Left renal cortex interstitium (tissue), 4 donors: ENCODE measurements at places on chromosomes 11 and 22.

GRCh38 chr11:1548221-1549070 is 23.6 kb downstream of the DUSP8 start:
- no peak for DNase-seq

GRCh38 chr11:44171518-44171917 is 76.0 kb downstream of the EXT2 start:
- no peak for DNase-seq

DNA sequence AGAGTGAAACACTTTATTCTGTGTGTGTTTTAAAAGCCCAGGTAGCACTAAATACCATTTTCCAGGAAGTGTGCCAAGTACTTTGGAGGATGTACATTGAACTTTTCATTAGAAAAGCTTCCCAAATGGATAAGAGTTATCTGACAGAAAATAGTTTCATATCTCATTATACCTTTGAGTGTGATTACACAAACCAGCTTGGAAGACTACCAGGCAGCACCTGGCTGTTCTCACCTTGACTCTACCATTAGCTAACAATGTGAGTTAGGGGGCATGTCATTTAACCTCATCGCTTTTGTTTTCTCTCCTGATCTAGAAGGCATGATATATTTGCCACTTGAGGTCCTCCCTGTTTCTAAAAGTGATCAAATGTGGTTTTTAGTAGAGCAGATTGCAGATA is 50.2 kb downstream of the GRM5 start:
- DNase-seq = no peak

DNA sequence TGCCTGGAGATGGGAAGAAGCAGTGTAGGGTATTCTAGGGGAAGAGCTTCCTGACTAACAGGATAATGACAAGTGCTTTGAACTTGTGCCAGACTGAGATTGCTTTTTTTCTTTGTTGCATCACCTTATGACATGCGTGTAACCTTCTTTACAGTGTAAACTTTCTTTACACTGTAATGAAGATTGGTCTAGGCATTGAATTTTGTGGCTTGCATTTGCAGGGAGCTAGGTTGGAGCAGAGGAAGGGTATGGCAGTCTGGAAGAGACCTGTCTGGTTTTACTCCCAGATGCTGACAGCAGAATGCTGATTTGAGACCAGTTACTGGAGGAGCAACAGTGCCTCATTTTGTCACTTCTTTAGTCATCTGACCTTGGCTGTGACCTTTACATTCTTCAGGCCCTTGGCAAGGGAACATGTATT is 5.6 kb downstream of the DDB2 start:
- DNase-seq = no peak

GRCh38 chr11:123143476-123143875 is 51.6 kb downstream of the CLMP start:
- no peak for DNase-seq

DNA sequence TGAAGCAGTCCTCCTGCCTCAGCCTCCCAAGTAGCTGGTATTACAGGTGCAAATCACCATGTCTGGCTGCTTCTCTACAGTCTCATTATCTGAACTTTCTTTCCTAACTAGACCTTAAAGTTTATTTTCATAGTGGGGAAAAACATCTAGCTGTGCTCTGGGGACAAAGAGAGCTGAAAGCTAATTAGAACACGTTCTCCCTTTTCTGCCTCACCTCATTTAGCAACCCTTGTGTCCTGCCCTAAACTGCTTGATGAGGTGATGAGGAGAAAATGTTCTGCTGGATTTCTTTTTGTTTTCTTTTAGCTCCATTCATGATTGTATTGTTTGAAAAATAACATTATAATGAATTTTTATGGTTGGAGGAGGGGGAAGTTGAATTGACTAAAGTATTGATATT is 84.7 kb downstream of the YAP1 start:
- DNase-seq = no peak

- DNase-seq = no peak
Observed at GRCh38 chr22:34973016-34973415, 92.9 kb upstream of the ISX start.

DNA sequence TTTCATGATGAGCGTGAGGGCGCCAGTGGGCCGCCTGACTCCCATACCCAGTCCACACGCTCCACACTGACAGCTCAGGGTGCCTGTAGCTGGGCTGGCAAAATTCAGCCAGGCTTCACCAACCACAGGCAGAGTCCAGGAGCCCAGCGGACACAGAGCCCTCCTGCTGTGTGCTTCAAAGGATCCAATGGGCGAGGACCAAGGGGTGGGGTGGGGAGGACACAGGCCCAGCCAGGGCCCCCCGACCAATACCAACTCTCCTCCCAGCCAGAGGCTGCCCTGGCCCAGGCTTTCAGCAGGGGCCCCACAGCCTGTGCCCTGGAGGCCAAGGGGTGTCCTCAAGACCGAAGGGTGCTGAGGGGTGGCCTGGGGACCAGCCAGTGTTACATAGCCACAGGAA is 336.1 kb downstream of the CTTN start:
- DNase-seq = no peak

DNA sequence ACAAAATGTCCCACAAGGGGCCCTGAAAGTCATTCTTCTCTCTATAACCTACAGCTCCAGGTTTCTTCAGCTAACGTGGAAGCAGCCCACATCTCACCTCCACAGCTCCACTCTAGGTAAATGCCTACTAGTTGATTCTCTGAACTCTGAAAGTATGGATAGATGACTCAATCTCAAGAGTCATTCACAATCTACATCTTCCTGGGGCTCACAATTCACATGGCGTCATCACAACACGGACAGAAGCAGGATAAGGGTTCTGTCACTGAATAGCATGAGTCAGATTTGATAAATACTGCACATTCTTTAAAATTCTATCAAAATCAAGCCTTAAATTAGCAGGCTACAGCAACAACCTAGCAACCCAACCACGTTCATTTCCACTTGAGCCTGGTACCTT is 96.3 kb downstream of the PLEKHA7 start:
- no peak for DNase-seq

DNA sequence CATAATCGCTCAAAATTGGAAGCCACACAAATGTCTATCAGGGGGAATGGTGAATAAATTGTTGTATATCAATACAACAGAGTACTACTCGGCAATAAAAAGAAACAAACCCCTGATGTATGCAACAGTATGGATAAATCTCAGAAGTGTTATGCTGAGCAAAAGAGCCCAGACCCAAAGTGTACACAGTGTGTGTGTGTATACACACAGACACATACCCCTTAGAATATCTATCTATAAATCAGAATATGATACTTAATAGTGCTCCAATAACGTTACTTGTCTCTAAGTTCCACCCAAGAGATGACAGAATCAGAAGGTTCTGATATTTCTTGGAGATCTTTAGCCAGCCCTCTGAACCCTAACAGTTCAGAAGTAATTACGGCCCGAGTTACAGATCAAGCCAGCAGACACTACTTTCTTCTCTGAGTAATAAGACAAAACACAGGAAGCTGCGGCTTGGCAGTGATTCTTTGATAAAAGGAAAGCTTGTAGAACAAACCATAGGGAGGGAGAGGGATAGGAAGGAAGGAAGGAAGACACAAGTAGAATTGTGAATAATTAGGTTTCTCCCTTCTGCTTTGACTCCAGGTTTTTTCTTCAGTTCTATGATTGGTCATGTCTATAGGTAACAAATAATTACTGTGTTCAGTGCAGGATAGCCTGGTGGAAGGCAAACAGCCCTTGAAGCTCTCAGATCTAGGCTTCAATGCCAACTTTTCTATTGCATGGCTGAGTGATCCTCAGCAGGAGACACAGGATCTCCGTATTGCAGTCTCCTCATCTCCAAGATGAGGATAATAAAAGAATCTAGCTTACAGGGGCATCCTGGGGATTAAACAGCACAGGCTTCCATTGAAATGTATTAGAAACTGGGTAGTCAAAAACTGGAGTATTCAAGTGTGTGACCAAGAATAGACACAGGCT is 75.6 kb upstream of the TEAD1 start:
- DNase-seq = no peak

- no peak for DNase-seq
Observed at GRCh38 chr11:36229091-36229705, 60.0 kb downstream of the COMMD9 start.

DNA sequence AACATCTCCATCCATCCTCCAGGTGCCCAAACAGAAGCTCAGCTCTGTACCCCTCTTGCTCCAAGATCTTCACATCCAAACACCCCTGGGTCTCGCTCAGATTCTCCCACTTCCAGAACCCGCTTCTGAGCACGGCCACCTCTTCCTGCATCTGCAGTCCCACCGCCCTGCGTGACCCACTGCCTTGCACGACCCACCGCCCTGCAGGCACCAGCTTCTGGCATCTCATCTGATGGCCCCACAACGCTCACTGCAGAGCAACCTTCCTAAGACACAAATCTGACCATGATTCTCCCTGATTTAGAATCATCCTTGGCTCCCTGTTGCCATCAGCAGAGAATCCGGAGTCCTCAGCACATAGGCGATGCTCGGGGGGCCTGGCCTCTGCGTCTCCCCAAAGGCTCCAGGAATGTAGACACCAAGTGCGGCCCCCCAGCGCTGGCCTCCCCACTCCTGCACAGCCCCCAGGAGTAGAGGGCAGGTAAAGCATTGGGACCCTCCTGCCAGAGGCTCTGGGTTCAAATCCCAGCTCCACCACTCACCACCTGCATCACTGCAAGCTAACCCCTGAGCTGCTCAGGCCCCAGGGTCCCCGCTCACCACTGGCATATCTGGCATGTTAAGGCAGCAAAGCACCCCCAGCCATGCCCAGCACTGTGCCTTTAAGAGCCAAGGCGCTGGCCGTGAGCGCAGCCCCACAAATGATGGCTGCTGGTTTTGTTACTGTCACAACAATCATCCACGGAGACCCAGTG is 459.3 kb downstream of the BRD1 start:
- DNase-seq = no peak

DNA sequence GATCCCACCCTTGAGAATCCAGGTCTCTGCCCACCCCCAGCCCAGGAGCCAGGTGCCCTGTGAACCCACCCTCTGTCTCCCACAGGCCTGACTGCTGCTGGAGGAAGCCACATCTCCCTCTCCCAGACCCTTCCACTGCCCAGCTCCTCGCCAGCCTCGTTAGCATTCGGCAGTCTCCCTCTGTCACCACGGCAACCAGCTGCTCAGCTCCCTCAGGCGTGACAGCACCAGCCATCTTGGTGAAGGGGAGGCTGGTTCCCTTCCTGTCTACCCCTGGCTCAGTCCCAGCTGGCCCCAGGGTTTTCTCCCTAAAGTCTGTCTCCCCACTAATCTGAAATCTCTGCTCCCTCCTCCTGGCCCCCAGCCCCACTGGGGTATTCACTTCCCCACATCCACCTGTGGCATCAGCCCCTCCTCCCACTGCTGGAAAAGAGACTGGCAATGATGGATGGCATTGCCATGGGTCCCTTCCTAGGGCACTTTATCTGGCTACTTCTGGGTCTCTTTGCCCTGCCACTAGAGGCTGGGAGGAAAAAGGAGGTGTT is 28.1 kb downstream of the NRXN2 start:
- peak; percentile 75 for DNase-seq

DNA sequence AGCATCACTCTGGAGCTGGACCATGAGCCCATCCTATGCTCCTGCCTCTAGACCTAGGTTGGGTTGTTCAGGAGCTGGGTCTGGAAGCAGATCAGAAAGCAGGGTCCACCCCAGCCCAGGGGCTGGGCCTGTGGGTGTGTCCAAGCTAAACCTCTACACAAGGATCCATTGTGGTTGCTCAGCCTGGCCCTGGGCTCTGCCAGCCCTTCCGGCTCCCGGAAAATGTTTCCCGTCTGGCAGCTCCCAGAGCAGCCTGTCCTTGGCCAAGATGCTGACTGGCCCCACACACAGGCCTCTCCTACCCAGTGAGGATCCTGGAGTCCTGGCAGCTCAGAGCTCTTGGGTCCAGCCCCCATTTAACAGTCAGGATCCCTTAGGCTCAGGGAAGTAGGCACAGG is 35.3 kb upstream of the FCHSD2 start:
- DNase-seq = no peak

- no peak for DNase-seq
Observed at GRCh38 chr22:36936362-36937116, 23.1 kb downstream of the CSF2RB start.

GRCh38 chr22:39215426-39216142 is 29.2 kb downstream of the PDGFB start:
- no peak for DNase-seq

DNA sequence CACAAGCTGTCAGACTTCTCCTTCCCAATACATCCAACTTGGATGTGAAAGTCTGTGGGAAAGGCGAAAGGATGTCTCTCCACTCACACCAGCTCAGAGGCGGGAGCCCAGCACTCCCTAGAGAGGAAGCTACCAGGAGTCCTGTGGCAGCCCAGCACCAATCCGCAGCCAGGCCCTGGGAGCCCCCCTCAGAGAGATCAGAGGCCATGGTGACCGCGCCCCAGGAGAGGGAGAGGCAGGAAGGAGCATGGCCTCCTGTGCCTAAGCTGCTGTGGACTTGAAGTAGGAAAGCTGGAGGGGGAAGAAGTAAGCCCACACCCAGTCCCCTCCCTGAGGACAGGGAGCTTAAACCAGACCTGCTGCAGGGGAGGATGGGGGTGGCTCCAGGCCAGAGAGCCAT is 24.4 kb upstream of the IGSF9B start:
- DNase-seq = no peak

DNA sequence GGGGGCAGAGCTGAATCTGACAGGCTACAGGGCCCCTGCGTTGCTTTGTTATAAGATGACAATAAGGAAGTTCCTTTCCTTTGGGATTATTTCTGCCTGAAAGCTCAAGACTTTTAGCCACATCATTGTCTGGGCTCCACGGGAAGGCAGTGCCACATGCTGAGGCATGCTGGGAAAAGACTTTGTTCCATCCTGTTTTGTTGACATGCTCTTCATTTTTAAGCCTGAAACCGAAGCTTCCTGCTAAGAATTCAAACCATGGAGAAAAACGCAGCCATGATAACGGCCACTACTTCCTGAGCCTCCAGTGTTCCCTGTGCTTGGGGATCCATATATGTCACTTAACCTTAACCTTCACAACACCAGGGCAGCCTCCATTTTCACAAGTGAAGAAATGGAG is 5.5 kb upstream of the TCF20 start:
- no peak for DNase-seq

DNA sequence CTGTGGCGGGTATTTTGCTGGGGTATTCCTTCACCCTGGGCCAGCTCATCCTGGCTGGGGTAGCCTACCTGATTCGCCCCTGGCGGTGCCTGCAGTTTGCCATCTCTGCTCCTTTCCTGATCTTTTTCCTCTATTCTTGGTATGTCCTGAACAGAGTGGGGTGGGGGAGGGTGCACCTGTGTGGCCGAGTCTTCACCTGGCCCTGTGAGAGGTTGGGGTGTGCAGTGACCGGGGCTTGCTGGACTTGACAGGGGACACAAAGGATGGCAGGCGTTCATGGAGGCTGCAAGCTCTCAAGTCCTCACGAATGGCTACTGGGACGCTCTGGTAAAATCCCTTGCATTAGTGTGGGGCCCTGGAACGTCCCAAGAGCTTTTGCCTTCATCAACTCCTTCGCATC is 39.3 kb downstream of the CAPN1 start:
- DNase-seq = no peak

DNA sequence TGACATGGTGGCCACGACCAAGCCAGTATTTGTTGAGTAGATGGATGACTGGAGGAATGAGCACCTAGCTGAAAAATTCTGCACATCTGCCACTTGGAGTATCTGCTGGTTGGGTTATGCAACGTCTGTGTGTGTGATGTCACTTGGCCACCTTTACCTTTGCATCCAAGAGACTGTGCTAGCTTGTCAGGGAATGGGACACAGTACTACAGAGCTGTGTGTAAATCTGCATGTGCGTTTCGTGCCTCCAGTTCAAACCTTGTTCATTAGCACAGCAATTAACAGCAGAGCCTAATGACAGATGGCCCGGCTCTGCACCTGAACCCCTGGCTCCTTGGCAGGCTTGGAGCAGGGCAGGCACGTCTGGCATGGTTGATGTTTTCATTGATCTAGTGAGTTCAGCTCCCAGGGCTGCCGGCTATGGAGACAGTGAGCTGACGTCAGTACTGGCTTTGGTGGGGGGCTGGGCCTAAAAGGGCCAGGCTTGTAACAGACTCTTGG is 188.4 kb upstream of the NAV2 start:
- no peak for DNase-seq
